ENCODE measurements at places on chromosomes 2 and 18.

GRCh38 chr2:190093793-190094192 is 31.3 kb upstream of the MSTN start:
- DNase-seq = no peak

DNA sequence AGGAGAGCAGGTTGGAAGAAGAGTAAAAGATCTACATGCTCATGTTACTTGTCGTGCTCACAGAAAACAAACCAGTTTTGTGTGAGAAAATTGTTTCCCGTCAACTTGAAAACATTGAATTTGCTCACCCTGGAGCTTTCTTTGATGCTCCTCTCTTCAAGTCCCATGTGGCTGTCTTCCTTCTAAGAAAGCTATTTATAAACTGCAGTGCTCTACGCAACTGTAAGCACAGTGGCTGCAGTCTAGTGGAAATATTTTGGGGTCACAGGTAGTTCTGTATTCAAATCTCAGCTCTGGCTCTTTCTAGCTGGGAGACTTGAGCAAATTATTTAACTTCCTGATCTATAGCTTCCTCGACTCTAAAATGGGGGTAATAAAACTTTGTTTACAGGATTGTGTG is 211.8 kb downstream of the PLCL1 start:
- no peak for DNase-seq

- DNase-seq = no peak
Measured at GRCh38 chr2:9077691-9078090, 74.2 kb upstream of the MBOAT2 start.

DNA sequence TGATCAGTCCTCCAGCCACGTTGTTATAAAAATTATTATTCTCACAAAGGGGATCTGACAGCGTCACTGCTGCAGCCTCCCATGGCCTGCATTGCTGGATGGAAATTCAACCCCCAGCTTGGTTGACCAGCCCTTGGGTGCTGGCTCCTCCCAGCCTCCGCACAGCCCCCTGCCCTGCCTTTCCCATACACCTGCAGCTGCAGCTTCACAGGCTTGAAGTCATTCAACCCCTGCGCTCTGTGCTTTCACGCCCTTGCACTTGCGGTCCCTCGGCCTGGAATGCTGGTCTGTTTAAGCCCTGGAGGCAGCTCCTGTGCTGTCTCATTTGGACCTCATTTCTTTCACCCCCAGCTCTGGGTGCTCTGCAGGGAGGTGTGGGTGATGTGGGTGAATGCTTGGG is 860 bp upstream of the CD8A start:
- no peak for DNase-seq

- DNase-seq = no peak
Measured at GRCh38 chr2:128612628-128613027, 294.0 kb upstream of the HS6ST1 start.

DNA sequence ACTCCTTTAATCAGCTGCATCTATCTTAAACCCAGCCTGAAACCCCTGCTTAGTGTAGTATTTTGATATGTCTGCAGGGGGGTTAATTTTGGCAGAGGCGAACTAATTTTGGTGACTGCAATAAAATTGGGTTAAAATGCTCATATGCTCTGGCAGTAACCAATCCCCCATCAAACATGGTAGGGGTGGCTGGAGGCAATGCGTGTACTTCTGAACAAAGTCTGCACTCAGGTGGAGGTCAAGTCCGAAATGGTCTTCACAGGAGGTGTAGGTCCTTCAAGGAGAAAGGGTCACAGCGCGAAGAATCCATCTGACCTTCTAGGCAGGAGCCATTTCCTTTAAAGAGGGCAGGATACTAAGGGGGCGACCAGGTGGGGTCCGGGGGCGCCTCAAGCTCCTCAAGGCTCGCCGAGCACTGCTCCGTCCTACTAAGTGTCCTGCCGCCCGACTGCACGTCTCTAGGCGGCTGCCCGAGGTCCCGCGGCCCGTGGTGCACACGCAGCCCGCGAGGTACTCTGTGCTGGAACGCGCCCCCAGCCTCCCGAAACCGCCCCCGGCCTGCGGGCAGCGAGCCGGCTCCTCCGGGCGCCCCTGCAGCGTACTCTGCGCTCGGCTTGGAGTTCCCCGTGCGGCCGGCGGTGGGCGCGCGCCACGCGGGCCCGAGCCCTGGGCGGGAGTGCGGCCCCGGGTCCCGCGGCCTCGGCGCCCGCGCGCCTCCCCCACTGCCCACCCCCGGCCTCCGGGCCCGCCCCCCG is 1.7 kb upstream of the LDLRAD4 start:
- DNase-seq = no peak

GRCh38 chr18:63917817-63918216 is 10.1 kb downstream of the SERPINB10 start:
- DNase-seq = no peak

GRCh38 chr2:104741860-104742259 is 112.1 kb upstream of the POU3F3 start:
- no peak for DNase-seq

GRCh38 chr2:73984203-73984921 is at the start of gene TET3:
Gene TET3 (plus strand): TSS chr2:73984910. CDS start chr2:73986404, 1,494 bp downstream.
- DNase-seq = peak; percentile 37

GRCh38 chr2:226643946-226644282 is 155.7 kb downstream of the IRS1 start:
- DNase-seq = no peak

DNA sequence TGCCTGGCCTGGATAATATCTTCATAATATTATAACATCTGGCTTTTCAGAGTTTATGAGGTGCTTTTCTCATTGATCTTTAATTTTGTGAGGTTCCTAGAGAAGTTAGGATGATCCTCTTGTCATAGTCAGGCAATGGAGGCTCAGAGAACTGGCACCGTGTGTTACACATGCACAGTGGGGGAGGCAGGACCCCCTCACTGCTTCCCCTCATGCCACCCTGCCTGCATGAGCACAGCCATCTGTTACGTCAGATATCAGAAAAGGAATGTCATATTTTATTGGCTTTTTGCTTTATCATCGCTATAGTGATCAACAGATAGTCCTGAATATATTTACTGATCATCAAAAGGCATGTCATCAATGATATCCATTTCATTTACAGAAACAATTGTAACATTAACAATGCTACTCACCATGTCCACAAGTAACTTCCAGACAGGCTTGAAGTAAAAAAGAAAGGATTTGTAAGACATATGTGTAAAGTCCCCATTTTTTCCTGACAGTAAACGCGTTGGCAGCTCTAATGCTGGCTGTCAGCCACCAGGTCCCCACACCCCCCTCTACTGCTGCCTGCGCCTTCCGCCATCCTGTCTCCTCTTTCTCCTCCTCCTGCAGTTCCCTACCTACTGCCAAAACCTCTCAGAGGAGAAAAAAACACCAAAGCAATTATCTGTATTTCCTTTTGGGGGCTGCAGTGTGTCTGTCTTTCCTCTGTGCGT is 18.8 kb downstream of the ENOSF1 start:
- DNase-seq = no peak

GRCh38 chr2:52000151-52000855 is 968.4 kb upstream of the NRXN1 start:
- DNase-seq = no peak

- no peak for DNase-seq
Measured at GRCh38 chr18:35564795-35565453, 16.6 kb upstream of the GALNT1 start.

All from stimulated activated CD8-positive, alpha-beta memory T cell treated with anti-CD3 and anti-CD28 coated beads, Interleukin-2, amount 100 ng/mL, for 1 hour (primary cell).